NK-92 treated with Interleukin-12 subunit alpha and Interleukin-12 subunit beta, amount 100 ng/mL, for 24 hours (cell line): ENCODE measurements at places on chromosomes 16 and 17.

DNA sequence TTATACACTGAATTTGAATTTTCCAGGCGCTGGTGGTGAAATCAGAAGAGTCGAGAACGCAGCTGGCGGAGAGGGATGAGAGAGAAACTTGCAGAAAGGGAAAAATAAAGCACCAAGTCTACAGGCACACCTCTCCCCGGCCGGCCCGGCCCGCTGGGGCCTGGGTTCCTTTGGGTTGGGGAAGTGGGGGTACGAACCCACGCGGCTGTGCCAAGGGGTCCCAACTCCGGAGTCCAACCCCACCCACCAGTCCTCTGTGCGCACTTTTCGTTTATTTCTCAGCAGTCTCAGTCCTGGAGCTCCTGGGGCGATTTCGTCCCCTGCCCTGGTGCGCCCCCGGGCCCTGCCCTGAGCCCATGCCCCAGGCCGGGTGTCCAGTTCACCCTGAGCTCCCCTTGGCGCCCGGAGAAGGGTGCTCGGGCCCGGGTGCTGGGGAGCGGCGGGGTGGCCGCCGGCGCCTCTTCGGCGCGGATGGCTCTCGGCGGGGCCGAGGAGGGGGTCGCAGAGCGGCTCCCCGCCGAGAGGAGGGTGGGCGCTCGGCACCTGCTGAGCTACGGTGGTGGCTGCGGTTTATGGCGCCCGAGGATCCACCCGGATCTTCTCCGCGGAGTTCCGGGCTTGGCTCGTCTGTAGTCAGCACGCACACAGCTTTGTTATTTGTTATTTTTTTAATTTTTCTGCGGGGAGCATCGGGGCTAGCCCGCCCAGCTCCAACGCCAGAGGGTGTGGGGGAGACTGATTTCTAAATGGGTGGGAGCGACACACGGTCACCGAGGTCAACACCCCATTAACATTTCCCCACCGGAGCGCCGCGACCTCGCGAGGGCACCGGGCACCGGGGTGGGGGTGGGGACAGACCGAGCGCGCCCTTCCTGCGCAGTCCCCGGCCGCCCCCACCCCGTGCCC, 15.7 kb upstream of the CBX8 start:
- DNase-seq: no peak

DNA sequence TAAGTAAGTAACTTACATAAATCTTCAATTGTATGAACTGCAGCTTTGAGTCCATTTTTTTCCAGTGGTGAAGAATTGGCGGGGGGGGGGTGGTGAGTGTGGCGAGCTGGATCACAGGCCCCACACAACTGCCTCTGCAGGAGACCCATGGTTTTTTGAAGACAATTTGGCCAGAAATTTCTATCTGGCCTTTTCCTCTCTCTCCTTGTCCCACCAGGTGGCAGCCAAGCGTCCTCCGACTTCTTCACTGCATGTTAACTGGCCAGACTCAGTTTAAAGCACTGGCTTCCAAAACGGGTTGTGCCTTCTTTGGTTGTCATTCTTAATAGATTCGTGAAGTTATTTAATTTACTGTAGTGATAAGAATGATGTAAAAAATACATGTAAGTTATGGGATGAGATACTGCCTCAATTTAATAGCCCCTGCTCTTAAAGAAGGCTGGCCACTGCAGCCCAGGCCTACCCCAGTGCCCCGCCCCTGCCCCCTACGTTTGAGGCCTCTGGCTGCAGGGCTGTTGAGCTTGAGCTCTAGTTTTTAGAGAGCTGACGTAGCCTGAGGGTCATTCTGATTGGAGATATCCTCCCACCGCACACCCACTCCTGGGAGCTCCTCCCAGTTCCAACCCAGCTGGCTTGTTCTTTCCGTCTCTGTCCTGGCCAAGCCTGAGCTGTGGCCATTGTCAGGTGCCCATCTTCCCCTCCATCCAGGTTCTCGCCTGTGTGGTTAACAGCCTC, 36.4 kb downstream of the AKAP1 start:
- DNase-seq: no peak

- no peak for DNase-seq
Measured at GRCh38 chr17:66786107-66786506, 48.8 kb upstream of the CACNG5 start.

DNA sequence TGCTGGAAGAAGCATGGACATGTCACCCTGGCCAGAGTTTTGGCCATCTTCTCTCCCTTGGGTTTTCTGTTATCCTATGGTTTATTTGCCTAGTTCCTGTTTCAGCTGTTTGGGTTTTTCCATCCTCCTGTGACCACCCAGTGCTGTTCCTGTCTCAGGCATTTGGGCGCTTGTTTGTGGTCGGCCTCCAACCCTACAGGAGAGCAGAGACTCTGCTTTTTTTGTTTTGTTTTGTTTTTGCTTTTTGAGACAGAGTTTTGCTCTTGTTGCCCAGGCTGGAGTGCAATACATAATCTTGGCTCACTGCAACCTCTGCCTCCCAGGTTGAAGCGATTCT, 3.3 kb upstream of the ZC3H7A start:
- DNase-seq: no peak

- DNase-seq: no peak
Measured at GRCh38 chr16:11295672-11296071, 14.5 kb upstream of the PRM1 start.

- DNase-seq: no peak
Measured at GRCh38 chr17:4475463-4475862, 23.2 kb upstream of the SPNS2 start.

DNA sequence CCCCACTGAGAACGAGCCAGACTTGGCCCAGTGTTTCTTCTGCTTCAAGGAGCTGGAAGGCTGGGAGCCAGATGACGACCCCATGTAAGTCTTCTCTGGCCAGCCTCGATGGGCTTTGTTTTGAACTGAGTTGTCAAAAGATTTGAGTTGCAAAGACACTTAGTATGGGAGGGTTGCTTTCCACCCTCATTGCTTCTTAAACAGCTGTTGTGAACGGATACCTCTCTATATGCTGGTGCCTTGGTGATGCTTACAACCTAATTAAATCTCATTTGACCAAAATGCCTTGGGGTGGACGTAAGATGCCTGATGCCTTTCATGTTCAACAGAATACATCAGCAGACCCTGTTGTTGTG, 631 bp downstream of the BIRC5 start:
- no peak for DNase-seq

DNA sequence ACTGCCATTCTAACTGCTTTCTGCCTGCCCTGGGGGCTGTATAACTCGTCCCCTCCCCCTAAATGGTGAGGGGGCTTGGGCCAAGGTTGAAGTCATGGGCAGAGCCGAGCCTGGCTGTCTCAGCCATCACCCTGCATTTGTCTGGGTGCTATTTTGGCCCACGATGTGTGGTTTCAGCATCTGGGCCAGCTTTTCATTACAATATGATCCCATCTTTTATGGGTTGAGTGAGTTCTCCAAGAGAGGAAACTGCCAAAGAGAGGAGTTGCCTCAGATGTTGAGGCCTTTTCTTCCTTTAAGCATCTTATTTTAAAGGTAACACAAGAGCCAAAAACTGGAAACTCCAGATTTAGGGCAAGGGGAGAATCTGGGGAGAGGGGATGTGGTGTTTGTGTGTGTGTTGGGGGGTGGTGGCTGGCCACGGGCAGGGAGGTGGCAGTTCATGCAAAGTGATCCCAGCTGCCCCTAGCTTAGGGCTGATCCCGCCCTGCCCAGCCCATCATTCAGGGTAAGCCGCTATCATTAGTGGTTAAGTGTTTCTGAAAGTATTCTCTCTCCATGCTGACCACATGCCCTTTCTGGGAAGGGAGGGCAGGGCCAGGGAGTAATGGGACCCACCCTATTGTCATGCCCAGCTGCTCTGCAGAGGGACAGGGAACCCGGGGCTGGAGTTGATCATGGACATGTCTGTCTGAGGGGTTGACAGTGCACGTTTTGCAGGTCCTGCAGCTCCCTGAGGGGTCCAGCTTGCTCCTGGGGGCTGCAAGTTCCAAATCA, 83.2 kb upstream of the CLEC18A start:
- no peak for DNase-seq

- no peak for DNase-seq
Measured at GRCh38 chr17:42913981-42914617, 13.5 kb downstream of the G6PC1 start.

DNA sequence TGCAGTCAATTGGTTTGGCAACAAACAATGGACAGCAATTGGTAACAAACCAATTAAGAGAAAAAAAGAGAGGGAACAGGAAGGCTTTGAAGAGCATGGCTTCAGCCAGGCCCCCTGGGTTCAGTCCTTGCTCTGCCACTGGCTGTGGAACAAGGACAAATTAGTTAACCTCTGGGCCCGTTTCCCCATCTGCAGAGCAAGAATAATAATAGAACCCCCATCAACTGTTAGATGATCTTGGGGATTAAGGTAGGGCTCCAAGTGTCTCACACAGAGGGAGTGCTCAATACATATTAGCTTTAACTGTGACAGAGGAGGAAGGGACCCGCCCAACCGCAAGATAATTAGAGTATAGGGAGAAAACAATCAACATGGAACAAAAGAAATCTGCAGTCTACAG, 55.2 kb downstream of the PECAM1 start:
- no peak for DNase-seq

- no peak for DNase-seq
Measured at GRCh38 chr17:42311240-42312034, 23.1 kb downstream of the STAT5A start.
